ENCODE measurements at places on chromosomes 5 and 9.
A peak's percentile ranks its signal among the peaks of the same experiment; 100 is the strongest.

- DNase-seq, result no peak
Observed at GRCh38 chr5:63860379-63860778, 101.9 kb downstream of the HTR1A start.

- no peak for DNase-seq
Observed at GRCh38 chr9:95978106-95978505, 102.6 kb downstream of the ERCC6L2 start.

DNA sequence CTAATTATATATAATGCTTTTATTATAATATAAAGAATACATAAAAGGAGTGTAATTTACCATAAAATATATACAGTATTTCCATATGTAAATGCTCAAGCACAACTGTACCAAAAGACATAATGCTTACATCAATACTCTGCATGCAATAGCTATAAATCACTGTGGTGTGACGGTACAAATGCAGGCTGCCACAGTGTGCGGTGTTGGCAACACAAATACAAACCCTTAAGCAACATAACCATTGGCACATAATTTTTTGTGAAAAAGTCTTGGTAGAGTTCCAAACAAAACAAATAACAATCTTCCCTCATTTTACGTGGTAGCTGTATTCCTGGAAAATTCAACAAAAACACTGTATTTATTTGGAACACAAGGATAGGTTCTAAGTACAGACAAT is 1.9 kb upstream of the SHISAL2B start:
- no peak for DNase-seq

DNA sequence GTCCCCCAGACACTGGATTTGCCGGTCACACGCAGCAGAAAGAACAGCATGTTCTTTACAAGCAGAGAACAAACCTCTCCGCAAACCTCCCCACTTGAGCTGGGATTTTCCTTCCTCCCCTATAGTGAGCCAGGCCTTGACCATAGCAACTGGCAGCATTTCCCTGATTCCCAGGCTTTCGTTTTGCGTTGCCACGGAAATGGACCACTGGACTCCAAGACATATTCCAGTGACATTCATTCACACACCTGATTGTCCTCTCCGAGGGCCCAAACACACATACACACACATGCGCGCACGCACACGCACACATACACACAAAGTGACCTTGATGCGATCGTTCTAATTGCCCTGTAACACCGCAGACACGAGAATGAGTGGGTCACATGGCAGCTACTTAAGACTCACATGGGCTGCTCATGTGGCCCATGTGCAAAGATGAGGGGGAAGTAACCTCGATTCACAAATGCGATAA is 80.9 kb upstream of the CPEB4 start:
- DNase-seq, result no peak

DNA sequence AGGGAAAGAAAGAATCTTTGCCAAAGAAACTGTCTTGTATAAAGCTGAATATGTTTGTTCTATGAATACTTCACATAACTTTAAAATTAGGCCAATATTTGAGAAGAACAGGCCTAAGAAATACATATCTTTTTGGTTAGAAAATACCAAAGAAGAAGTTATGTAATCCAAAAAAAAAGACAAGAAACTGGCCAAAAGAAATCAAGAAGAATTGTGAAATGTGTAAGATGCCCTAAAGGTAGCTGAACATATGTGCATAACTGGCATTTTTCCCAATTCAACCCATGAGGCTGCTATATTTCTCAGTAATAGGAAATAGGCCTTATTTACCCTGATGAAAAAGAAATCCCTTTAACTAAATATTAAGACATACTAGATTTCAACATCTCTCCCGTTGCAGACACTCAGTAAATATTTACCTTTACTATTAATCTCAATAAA is 290.0 kb downstream of the CETN3 start:
- DNase-seq, result no peak

DNA sequence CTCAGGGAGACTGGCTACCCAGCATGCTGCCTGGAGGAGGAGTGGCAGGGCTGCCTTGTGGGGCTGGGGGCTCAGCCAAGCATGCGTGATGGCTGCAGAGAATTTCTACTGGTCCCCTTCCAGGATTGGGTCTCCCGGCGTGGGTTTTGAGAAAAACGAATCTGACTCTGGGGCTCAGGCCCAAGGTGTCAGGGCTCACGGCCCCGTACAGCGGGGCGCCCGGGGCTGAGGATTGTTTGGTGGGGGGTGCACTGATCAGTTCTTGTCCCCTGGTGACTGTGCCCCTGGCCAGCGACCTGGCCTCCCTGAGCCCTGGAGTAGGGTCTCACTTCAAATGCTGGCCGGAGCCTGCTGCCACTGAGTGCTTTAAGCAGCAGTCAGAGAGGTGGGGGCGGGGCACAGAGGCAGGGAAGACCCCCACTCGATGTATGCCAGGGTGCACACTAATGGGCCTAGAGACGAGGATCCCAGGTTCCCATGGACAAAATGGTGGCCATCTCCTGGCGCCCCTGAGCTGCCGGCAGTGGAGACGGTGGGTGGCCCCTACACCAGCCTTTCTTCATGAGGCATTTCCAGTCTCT is 45.5 kb upstream of the RNU6ATAC start:
- no peak for DNase-seq

GRCh38 chr9:127074561-127075548 is 47.6 kb downstream of the ANGPTL2 start:
- no peak for DNase-seq

GRCh38 chr9:103245369-103245768 is 250.2 kb downstream of the CYLC2 start:
- no peak for DNase-seq

GRCh38 chr9:106622164-106622487 is 240.8 kb upstream of the ZNF462 start:
- no peak for DNase-seq

DNA sequence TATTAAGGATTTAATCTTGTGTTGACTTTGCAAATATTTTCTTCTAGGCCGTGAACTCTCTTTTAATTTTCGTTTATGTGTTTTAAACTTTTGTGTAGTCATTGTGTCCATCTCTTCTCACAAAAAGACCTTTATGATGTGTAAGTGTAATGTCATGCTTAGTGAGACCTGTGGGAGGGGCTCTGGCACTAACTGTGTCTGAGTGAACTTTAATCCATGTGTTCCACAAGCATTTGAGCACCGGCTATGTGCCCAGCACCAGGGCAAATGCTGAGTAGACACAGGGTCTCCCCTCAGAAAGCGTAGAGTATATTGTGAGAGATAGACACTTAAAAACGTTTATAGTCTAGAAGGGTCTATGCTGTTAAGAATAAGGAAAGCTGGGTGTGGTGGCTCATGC is 272.6 kb upstream of the TUT7 start:
- no peak for DNase-seq

- DNase-seq, result no peak
Observed at GRCh38 chr5:90325093-90325492, 84.5 kb downstream of the CETN3 start.

DNA sequence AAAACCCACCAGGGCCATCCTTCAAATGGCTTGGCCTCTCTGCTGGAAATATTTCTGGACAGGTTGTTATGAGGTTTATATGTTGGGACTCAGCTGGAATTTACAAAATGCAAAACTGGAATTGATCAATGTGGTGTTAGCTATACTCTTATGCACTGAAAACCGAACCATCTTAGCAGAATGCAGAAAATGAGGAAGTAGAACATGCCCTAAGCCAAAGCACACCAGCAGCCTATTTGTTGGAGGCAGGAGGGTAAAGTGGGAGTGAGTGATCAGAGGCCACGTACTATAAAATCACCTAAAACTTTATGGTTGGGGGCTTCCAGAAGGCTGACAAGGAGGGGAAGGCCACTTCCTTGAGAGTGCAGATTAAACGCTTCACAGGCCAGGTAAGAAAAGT is 63.6 kb upstream of the C5orf63 start:
- DNase-seq, result peak; percentile 63

GRCh38 chr5:35229076-35230037 is 930 bp downstream of the PRLR start:
- DNase-seq, result no peak

- no peak for DNase-seq
Observed at GRCh38 chr5:93336330-93337110, 244.5 kb downstream of the NR2F1-AS1 start.

DNA sequence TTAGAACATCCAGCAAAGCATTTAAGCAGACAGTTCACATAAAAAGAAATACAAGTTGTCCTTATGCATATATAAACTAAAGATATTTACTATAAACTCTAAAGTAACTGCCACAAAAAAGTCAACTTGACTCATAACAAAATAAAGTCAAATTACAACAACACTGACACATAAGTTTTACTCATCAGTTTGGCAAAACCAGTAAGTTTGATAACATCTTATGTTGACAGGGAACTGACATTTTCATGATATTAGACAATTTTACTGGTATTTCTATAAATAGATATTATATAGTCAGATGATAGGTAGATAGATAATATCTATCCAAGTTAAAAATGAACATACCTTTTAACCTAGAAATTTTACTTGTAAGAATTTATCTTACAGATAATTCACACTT is 9.9 kb upstream of the TSLP start:
- no peak for DNase-seq

GRCh38 chr5:164746723-164747122 is 1241.3 kb downstream of the MAT2B start:
- DNase-seq, result no peak

DNA sequence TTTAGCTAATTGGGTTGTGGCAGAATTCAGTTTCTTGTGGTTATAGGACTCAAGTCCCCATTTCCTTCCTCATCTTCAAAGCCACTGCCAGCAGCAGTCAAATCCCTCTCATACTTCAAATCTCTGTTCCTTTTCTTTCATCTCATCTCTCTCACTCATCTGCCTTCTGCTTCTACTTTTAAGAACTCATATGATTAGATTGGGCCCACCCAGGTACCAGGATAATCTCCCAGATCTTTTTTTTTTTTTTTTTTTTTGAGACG is 8.0 kb upstream of the REEP5 start:
- DNase-seq, result peak; percentile 92

- DNase-seq, result no peak
Observed at GRCh38 chr9:130499804-130500263, 55.1 kb downstream of the ASS1 start.

DNA sequence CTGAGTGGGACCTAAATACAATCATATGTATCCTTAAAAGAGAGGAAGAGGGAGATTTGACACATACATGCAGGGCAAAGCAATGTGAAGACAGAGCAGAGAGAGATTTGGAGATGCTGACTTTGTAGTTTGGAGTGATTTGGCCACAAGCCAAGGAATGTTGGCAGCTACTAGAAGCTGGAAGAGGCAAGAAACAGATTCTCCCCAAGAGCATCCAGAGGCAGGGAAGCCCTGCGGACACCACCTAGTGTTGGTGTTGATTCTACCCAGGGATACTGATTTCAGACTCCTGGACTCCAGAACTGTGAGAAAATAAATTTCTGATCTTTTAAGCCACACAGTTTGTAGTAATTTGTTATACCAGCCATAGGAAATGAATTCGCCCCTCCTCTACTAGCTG is 64.9 kb upstream of the OSMR start:
- DNase-seq, result no peak

GRCh38 chr5:144336191-144336961 is 165.7 kb downstream of the KCTD16 start:
- no peak for DNase-seq

DNA sequence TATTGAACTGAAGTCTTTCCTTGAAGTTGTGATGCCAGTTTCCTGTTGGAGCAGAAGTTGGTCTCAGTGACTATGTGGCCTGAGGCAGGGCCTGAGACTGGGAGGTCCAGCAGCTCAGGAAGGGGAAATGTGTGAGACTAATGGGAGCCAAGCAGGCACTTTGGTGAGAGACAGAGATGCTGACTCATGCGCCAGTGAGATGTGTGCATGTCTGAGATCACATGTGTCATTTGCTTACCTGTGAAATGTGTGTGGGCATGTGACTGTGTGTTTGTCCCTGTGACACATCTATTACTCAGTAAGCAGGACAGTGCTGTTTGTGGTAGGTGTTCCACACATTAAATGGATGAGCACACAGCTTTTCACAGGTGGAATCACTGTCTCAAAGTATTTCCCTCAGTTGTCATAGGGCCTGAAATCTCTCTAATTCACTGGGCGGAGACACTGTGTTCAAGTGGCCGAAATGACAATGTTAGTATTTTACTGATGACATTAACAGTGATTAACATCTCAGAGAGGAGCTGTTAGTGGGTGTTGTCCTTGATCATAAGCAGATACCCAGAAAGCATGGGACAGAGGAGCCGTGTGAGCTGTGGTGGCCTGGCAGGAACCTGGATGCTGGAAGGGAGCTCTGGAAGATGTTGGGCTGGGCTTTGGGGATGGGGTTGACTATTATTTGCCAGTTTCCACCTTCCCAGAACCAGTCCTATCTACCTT is 7.4 kb downstream of the NPR2 start:
- DNase-seq, result no peak

DNA sequence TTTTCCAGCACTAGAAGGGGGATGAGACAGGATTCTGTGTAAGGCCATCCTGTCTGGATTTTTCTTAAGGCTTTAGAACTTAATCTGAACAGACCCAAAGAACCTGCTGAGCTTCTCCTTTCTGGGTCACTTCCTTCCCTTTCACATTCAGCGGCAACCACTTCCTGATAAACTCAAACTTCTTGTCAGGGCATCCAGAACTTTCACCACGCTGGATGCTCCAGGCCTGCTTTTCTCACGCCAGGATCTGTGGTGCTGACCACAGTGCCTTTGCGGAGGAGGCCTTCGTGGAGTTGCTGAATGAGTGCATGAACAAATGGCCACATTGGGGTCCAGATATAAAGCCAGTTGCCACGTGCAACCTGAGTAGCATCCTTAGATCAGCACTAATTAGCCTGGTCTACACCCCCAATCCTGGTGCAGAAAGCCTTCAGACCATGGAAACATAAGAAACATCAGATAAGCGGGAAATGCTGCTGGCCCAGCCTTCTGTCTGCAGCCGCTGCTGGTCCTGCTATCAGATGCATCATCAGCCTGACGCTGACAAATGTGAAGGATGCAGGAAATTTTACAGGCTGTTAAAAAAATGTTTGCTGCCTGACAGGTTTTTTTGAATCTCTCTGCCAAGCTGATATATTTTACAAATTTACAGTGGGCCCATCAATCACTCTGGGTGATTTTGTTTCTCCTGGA is 75.3 kb upstream of the BARHL1 start:
- peak; percentile 29 for DNase-seq

- DNase-seq, result no peak
Observed at GRCh38 chr9:10054456-10054855, 558.3 kb downstream of the PTPRD start.

DNA sequence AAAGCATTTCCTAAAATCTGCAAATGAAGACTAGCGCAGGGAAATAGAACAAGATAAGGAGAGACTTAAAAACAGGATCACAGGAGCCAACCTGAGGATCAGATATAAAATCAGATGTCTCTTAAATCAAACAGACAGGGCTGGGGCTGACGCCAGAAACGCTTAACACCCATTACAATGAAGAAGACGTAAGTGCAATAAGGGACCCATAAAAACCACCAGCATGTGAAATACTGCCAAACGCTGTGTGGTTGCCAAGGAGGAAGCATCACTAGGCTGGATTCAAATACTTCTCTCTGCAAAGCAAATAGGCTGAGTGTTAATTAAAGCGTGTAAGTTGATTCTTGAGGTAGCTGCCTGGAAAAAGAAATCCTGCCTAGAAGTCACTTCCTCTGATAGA is 74.4 kb upstream of the ATP10B start:
- peak; percentile 13 for DNase-seq

Data from KBM-7 (cell line).